ENCODE measurements at places on chromosomes 12 and 14.

- DNase-seq: peak; percentile 18
These were observed 1037.8 kb downstream of the TMEM121 start for GRCh38 chr14:106564058-106564643.

- no peak for DNase-seq
These were observed 371.4 kb upstream of the TMTC1 start for GRCh38 chr12:30155001-30155730.

GRCh38 chr14:22333422-22334274, 255.4 kb downstream of the DAD1 start:
- DNase-seq: no peak

GRCh38 chr12:43210485-43211192, 341.4 kb downstream of the ADAMTS20 start:
- no peak for DNase-seq

- DNase-seq: no peak
These were observed 13.5 kb downstream of the AMN1 start for GRCh38 chr12:31715283-31715825.
